ENCODE measurements at places on chromosomes 5 and 9.

DNA sequence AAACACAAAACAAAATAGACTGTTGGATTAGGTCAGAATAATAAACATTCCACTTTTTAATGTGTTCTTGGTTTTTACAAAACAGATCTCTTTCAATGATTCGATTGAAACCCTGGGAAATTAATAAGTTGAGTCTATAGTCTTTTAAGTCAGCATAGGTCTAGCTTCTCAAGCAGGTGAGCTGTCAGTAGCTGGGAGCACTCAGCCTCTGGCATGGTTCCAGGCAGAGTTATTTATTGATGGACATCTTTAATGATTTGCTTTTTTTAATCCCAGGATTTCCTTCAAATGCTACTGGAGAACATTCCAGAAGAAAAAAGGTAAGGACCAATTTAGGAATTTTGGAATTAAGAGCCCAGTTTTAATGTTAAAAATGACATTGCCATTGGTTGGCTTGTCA is 241.0 kb downstream of the AOPEP start:
- no peak for DNase-seq

GRCh38 chr5:114822863-114823262 is 346.8 kb downstream of the TRIM36 start:
- DNase-seq = no peak

GRCh38 chr5:3595006-3595961 is at the start of gene IRX1:
IRX1 (plus strand) TSS chr5:3595832; CDS start chr5:3596106, 274 bp downstream.
- no peak for DNase-seq

DNA sequence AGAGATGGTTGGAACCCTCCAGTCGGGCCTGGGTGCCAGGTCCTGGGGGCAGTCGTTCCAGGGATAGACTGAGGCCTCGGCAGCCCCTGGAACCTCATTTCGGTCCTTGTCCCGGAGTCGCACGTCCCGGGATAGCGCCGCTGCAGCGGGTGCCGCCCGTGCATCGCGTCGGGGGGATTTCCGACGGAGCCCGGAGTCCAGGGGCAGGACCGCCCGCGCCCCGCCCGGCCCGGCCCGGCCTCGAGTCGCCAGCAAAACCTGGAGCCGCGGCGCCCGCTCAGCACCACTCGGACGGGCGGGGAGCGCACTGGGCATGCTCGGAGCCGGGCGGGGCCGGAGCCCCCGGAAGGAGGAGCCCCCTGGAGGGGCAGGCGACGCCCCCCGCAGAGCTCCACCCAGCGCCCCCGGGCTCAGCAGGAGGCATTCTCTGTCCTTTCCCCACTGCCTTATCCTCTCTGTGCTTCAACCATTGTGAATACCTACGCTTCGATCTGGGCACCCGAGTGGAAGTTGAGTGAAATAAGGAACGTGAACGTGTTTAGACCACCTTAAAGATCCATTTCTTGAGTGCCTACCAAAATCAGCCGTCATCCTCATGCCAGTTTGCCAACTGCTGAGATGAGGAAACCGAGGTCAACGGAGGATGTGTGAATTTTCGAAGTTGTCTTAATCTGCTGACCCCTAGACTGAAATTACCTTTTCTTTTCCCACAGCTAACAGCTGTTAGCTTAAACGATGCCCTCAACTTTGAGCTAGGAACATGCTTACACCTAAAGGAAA is 1.7 kb upstream of the PTPN3 start:
- DNase-seq = no peak

GRCh38 chr5:109455598-109456096 is 45.9 kb upstream of the PJA2 start:
- DNase-seq = no peak

DNA sequence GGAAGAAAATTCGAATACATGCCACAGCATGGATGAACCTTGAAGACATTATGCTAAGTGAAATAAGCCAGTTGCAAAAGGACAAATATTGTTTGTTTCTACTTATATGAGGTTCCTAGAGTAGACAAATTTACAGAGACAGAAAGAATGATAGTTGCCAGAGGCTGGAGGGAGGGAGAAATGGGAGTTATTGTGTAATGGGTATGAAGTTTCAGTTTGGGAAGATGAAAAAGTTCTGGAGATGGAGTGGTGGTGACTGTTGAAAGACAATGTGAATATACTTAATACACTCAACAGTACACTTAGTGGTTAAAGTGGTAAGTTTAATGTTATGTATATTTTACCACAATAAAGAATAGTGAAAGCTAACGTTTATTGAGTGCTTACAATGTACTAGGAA is 99.6 kb upstream of the SLC44A1 start:
- DNase-seq = no peak

GRCh38 chr5:42572313-42572712 is 149.1 kb downstream of the GHR start:
- DNase-seq = no peak
